Stimulated activated CD4-positive, alpha-beta T cell treated with anti-CD3 and anti-CD28 coated beads, Interleukin-1b, Interleukin-23, amount 100 ng/mL, for 48 hours (primary cell): ENCODE measurements at places on chromosomes 5 and 9.

DNA sequence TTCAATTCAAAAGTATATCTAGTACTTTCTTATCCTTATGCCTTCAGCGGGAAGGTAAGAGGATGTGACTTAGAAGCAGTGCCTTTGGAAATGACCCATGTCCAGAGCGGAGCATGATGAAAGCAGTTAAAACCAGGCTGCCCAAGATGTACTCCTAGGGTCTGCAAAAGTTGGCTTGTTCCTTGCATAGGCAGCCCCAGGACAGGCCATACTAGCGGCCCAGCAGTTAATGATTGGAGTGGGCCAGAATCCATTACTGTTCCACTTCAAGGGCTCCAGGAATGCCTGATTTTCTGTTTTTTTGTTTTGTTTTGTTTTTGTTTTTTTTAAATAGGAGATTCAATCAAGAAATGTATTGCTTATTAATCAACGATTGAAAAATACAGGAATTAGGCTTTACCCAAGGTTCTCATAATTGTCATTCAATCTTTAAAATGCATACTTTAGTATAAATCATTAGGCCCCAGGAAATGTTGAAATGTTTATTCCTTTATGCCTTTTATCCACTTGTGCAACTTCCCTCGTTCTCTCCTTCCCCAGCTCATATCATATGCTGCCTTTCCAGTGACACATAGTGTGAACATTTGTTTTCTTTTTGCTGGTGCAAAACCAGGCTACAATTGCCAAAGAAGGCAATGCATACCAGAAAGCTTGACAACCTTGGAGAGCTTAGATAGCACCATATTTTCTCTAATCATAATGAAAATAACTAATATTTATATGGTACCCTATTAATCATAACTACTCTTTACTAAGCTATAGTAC lies 190.8 kb downstream of the ARHGEF28 start:
- DNase-seq, result no peak

DNA sequence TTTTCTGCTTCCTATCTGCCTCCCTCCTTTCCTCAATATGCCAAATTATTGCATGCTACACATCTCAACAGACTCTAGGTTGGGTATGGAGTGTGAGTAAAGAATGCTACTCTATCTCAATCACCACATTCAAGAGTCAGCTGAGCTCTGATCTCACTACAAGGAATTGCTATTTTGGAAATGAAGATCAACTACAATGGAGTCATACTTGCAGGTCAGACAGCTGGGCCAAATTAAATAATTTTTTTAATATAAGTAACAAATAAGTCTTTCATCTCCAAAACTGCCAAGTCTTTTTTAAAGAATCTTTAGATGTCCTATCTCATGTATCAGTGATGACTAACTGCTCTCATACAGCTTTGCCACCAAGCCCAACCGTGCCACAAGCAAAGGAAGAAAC lies 64.0 kb downstream of the DEPDC1B start:
- no peak for DNase-seq

DNA sequence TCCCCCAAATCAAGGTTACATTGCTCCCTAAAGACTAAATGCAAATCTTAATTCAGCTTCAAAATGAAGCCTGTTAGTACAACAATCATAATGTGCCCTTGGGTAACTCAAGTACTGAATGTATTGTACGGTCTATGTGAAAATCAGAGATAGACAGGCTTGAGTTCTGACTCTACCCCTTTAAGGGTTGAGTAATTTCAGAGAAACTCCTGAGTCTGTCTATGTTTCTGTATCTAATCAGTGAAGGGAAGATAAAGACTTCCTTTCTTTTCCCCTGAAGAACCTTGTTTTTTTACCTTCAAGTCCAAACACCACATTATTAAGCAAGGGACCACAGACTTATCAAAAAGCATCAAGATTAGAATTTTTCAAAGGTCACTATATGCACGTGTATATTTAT lies 108.2 kb downstream of the MPDZ start:
- no peak for DNase-seq

- no peak for DNase-seq
These were observed 151.0 kb downstream of the FER start for GRCh38 chr5:108898707-108899106.

DNA sequence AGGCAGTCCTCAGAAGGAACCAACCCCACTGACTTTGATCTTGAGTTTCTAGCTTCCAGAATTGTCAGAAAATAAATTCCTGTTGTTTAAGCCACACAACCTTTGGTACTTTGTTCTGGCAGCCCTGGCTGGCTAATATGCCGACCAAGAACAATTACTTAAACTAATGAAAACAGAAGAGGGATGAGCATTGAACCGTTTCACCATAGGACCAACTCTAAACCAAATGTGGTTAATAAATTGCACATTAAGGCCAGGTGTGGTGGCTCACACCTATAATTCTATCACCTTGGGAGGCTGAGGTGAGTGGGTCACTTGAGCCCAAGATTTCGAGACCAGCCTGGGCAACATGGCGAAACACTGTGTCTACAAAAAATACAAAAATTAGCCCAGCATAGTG lies 160.9 kb upstream of the RAI14 start:
- no peak for DNase-seq

DNA sequence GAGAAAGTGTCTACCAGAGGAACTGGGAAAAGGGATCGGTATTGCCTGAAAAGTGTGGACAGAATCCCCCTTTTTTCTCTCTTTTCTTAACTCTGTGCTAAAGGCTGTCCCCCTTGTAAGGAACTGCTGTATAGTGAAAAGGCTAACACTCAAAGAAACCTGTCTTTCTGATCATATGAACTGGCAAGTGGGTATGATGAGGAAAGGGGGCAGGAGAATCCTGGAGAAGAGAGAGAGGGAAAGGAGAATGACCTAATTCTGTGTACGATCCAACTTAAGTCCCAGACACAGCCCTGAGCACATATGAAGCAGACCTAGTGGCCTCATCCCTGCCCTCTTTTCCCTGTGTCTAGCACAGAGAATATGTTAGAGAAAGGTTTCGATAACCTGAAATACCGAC lies 967 bp downstream of the ANKRD31 start:
- no peak for DNase-seq
